ENCODE measurements at places on chromosomes 5 and 9. TPM values are rescaled to one million over a fixed set of nuclear protein-coding genes. Genes with fewer than 3 reads are reported as not detected.

PFN3 gene
- total RNA-seq: not detected

CKMT2 gene
- total RNA-seq: not detected

UQCRQ gene
- 615 TPM for total RNA-seq

RLN2 gene
- 2.8 TPM for total RNA-seq

ACSL6 gene
- 22.7 TPM for total RNA-seq

- no peak for DNase-seq
Observed at GRCh38 chr9:113474360-113475028, 11.0 kb downstream of the RGS3 start.

GRCh38 chr5:114305402-114306207 is 56.3 kb upstream of the KCNN2 start:
- no peak for DNase-seq

DNA sequence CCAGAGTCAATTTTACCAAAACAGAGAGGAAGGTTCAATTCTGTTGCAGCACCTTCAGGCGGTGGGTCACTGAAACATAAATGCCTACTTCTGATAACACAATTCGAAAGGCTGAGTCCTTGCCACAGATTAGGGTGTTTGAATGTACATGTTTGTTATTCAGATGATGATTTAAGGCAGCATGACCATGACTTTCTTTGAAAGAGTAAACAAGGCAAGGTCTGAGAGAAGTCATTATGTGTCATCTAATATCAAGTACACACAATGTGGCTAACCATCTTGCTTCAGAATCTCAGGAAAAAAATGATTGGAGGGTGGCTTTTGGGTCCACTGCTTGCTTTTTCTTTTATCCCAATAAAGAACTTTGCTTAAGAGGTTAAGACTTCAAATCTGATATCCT is 457.5 kb downstream of the TAF11L14 start:
- DNase-seq: no peak

- DNase-seq: no peak
Observed at GRCh38 chr5:160545832-160546231, 124.2 kb downstream of the PTTG1 start.

GRCh38 chr9:93467462-93467861 is 14.1 kb upstream of the FAM120AOS start:
- no peak for DNase-seq

DNA sequence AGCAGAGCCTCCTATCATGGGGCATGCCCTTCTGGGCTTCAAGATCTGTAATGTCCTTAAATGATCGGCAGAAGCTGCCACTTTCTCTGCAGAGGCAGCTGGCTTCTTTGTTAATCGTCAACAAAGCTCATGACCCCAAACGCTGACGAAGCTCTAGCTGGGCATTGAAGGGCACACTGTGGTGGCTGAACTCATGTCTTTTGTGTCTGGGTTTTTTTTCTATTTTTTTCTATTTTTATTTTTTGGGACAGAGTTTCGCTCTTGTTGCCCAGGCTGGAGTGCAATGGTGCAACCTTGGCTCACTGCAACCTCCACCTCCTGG is 65.2 kb upstream of the ASS1 start:
- no peak for DNase-seq

DNA sequence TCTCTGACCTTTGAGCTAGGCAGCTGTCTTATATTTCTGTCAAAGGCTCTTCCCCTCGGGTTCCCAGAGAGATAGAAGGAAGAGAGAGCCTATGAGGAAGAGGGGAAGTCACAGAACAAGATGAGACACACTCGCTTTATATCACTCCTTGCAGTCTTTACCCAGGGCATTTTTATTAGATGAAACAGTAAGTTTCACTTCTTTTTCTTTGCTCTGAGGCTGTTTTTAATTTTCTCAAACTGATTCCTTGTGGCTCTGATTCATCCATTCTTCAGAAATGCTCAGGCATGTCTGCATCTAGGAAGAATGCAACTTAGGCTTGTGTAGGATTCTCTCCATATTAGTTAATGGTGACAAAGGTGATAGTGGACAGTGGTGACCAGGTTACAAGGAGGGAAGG is 132.9 kb upstream of the CHD1 start:
- DNase-seq: no peak

DNA sequence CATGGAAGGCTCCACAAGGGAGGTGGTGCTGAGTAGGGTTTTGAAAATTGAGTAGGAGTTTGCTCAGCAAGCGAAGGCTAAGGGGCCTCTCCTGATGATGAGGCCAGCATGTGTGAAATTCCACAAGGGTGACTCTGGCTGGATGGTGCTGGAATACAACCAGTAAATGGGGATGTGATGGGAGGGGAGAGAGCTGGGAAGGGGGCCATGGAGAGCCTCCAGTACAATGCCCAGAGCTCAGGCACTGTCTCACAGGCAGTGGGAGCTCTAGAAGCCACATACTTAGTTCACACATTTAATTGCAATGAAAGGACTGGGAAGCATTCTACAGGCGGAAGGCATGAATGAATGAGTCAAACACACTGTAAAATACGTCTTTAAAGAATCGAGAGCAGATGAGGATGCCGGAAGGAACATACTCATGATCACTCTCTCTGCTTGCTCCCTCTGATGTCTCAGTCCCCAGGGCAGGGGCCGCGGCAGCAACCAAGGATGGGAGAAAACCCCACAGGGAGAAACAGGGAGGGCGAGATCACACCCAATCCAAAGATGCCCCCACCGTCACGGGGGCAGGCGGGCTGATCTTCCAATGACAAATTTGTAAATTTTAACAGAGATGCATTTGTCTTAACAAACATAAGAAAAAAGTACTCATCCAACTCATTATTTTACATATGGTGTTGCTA is 261.0 kb downstream of the NSG2 start:
- no peak for DNase-seq

GRCh38 chr5:110094548-110094947 is 404.8 kb downstream of the MAN2A1 start:
- DNase-seq: no peak

DNA sequence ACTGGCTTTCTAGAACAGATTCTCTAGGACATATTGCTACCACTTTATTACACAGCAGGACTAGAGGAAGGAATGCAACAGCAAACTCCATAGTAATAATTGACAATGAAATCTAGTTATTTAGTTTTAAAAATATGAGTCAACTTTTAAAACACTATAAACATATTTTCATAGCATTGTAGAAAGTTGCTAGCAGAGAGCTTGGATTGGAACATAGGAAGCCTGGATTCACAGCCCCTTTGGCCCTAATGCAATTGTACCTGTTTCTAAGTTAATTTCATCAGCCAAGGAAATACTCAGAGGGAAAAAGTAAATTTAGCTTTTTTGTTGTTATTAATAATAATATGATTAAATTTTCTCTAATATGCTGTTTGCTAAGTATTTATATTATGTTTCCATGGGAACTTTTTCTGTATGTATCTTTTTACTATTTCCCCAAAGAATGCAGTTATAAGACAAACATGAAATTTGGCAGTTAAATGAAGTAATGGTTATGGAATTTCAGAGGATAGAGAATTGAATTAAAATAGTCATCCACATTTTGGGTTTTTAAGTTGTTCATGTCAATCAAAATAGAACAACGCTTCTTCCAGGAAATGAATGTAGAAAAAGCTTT is 45.6 kb downstream of the VCAN start:
- no peak for DNase-seq

- no peak for DNase-seq
Observed at GRCh38 chr9:84701801-84702200, 32.3 kb downstream of the NTRK2 start.

DNA sequence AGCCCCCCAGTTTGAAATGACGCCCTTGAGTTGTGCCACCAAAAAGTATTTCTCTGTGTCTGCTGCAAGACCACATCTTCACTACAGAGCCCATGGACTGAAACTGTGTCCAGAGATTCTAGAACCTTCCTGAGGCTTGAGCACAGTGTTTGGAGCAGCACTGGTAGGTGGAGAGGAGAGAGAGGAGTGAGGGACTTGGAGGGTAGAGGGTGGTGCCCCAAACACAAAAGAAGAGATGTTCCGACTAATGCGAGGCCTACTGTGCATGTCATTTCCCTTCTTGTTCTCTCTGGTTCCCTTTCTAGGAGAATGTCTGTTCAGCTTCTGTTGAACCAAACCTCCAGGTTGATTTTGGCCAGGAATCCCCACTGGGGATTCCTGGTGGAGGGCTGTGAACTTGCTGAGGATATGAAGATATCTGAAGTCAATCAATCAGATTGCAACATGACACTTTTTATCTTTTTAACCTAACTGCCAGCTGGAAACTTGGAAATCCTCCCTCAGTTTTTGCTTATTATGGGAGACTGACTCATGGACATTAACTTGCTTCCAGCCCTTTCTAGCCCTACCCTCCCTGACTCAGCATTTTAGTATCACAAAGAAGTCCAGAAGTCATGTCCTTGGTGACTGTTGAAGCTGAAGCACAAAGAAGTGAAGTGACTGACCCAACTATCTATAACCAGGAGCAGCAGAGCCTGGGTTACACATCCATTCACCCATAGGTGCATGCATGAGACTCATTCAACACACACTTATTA is 154.5 kb downstream of the NR3C1 start:
- no peak for DNase-seq
